Activated CD4-positive, CD25-positive, alpha-beta regulatory T cell treated with anti-CD3 and anti-CD28 coated beads, Interleukin-2, amount 50 U/mL, for 72 hours (primary cell): ENCODE measurements at places on chromosomes 5 and 9.

- no peak for DNase-seq
These were observed 16.3 kb upstream of the IGFBPL1 start for GRCh38 chr9:38440516-38440915.

DNA sequence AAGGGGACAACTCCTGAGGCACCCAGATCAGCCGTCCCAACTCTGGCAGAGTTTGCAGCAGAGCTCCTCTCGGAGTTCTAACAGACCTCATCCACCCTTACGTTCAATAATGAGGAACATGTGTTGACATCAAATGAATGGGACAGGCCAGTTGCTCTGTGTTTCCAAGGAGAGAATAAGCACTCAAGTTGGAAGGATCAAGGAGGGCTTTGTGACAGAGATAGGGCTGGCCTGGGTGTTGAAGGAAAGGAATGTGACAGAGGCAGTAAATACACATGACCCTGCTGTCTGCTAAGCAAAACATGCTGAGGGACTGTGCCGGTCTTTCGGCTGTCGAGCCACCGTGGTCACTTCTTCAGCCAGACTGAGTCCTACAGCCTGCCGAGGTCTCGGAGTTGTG is 48.2 kb downstream of the GPR107 start:
- DNase-seq: no peak

DNA sequence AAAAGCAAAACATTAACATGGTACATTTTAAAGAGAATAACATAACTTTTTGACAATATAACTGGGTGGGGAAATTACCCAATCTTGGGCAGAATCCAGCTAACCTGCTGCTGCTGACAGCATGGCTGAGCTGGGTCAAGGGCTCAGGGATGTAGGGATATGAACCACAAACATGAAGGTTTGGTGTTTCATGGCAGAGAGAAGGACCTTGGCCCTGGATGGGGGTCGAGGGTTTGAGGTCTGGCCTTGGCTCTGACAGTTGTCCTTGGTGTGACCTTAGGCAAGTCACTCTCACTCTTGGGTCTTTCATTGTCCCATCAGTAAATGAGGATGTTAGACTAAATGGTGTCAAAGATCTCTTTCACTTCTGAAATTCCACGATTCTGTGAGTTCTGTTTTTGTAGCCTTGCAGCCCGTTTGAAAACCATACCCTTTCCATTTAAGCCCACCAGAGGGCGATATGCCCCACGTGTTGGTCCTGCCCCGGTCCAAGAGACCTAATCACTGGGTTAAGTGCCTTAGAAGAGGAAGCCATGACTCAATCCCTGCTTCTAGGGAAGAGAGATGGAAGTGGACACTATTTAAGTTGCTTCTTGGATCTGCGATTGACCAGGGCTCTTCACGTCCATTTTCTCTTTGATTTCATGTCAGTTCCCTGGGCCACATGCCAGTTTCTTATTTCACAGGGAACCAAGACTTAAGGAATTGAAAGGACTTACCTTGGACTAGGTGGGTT is 56.8 kb upstream of the TEX48 start:
- peak; percentile 65 for DNase-seq

DNA sequence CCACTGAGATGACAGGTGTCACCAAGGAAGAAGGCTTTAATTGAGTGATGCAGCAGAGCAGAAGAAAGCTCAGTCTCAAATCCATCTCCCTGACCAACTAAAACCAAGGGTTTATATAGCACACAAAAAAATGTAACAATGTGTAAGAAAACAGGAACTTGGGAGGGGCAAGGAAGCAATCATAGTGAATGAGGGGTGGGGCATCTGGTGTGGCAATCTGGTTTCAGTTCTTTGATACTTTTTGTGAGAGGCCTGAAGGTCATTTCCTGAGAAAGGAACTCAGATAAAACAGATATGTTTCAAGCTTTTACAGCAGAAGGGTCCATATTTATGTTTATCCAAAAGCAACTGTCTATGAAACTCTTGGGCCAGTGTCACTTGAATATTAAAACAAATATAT is 19.7 kb downstream of the CD180 start:
- DNase-seq: no peak

GRCh38 chr9:134059661-134060395 is 8.0 kb downstream of the BRD3 start:
- DNase-seq: no peak

DNA sequence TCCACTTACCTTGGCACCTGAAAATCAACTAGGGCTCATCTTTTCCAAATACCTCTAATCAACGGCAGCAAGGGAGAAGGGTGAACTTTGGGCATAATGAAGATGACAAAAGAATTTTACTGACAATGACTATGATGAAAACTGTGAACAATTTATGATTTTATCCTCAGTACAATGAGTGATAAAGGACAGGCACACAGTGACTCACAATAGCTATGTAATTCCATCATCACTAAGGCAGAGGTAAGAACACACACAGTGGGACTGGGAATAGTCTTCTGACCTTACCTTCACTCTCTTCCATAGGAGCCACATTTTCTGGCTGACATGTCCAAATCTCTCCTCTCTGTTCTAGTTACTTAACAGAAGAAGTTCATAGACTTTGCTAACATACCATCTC is 26.1 kb upstream of the KCNV2 start:
- DNase-seq: no peak

DNA sequence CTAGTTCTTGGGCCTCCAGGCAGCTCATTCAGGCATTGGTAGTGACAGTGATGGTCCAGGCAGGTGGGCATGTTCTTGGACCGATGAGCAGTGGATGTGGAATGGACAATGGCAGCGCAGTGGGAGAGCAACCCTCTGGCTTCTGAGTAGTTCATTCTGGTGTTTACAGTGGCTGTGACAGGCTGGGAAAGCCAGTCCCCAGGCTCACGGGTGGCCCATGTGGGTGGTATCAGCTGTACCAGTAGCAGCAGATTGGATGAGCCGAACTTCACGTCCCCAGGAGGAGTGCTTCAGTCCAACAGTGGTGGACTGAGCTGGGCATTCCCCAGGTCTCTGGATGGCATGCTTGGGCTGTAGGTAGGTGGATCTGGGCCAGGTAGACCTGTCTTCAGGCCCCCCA is 515.6 kb upstream of the ACO1 start:
- DNase-seq: no peak

DNA sequence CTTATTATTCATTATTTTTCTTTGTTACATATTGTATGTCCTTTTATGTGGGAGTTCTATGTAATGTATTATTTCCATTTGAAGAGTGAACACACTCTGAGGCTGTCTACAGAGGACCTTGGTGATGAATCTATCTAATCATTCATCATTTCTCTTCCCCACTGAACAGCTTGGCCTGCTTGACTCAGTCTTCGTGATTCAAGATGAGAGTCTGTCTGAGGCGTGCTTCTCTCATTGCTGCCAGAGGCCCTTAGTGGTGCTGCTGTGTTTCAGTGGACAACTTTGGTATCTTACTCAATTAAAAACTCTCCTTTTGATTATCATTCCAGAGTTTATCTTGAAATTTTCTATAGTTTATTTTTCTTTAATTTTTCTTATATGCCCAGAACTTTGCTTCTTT is 318.1 kb upstream of the DAB2 start:
- no peak for DNase-seq

- DNase-seq: no peak
These were observed 134.5 kb downstream of the FRMD3 start for GRCh38 chr9:83403527-83404238.

- DNase-seq: no peak
These were observed 78.4 kb upstream of the IFNK start for GRCh38 chr9:27445688-27446087.

- no peak for DNase-seq
These were observed 307.5 kb downstream of the MCTP1 start for GRCh38 chr5:94977437-94977836.

- DNase-seq: no peak
These were observed 65.0 kb downstream of the C9orf152 start for GRCh38 chr9:110142868-110143481.

DNA sequence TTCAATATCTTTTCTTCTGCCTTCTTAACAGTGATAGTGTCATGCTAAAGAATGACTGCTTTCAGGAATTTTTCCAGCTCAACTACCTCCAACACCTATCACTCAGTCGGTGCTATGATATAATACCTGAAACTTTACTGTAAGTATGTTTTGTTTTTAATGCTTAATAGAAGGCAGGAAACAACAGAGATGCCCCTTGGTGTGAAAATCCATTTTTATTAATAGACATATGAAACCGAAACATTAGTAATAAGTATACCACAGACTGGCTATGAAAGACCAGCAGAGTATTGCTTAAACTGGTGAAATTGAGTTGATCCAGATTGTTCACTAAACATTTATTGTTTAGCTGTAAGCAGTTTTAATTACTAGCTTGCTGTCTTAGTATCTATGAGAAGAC is 25.2 kb downstream of the SKP2 start:
- DNase-seq: no peak

DNA sequence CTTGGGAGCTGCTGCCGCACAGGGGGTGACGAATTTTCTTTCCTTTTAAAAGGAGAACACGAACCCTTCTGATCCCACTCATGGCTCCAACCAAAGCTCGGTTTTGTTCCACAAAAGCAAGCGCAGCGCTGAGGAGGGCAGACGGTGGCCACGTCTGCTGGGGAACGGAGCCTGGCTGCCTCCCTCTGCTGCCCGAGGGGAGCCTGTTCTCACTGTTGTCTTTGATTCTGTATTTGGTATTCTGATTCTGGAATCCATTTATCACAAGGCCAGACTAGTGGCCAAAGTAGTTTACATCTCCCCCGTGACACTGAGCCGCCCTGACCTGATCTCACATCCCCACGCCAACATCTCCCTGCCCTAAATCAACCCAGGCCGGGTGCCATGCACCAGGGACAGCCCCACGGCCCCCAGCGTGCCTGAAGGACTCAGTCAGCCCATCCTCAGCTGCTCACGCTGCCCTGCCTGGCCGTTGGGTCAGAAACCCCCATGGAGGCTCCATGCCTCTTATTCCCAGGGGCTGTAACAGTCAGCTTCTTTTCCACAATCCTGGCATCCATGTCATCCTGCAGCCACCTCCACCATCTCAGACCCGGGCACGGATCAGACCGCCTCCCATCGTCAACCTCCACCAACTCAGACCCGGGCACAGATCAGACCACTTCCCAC is 6.7 kb upstream of the NSMF start:
- no peak for DNase-seq

DNA sequence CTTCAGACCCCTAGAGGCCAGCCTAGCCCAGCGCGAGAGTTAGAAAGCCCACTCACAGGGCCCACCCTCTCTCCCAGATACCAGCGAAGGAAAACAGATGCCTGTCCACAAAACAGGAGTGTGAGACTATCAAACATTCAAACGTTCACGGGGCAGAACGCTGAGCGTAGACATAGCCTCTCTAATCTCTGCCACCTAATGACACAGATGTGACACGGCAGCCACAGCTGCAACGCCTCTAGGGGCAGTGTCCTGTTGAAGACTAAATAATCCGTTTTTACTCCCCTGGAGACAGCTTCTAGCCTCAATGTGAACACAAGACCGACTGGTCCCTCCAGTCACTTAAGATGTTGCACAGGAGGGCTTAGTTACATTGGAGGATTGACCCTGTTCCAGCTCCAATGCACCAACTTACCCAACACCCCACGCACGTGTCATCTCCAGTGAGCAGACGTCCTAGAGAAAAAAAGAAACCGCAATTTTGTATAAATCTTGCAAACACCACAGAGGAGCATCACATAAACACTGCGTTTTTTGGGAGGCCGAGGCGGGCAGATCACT is 14.3 kb downstream of the DIPK1B start:
- DNase-seq: no peak

GRCh38 chr5:112083623-112084022 is 326.6 kb upstream of the NREP start:
- DNase-seq: no peak

- no peak for DNase-seq
These were observed 9.7 kb downstream of the RASA1 start for GRCh38 chr5:87277279-87277835.

DNA sequence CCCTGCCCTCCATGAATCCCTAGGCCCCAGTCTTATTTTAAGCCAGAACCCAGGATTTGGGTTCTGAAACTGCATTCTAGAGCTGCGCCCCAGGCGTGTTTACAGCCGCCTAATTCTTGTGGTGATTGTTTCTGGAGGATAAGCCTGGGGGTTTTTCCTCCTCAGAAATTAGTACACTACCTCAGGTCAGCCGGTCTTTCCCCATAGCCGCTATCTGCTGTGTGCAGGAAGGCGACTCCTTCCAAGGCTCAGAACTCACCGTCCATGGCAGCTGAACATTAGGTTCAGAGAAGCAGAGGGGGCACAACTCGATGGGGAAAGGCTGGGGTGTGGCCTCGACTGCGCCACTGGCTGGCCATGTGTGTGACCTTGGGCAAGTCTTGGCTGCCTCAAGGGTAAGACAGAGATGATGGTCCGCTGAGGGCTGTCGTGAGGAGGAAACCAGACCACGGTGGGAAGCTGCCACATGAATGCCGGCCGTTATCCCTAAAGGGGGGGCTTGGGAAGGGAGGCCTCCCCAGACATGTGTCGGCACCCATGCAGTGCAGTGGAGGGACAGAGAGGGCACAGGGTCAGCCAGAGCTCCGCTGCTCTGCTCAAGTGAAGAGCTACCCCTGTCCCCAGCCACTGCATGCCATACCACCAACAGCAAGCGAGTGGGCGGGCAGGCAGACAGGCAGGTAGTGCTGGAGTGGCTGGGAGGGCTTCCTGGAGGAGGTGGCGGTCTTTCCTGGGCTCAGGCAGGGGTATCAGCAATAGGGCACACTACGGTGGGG is 28.9 kb downstream of the SHB start:
- DNase-seq: no peak

DNA sequence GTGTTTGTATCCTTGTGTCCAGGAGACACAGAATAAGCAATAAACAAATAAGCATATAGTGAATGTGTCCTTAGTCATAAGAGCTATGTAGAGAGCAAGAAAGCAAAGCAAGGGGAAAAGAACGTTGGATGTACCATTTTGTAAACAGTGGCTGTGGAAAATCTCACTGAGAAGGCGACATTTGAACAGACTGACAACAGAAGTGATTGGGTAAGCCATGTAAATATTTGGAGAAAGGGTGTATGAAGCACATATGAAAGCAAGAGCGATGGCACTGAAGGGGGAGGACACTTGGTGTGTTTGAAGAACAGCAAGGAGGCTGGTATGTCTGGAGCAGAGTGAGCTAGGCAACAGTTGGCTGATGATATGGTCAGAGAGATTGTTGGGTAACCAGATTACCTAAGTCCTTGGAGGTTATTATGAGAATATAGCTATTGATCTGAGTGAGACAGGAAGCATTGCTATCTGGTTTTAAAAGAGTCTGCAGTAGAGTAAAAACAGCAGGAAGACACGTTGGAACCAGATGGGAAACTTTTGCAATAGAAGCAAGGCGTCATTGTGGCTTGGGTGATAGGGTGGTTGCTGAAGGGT is 115.5 kb upstream of the IL7R start:
- no peak for DNase-seq

GRCh38 chr9:89390068-89390555 is 71.8 kb downstream of the SECISBP2 start:
- no peak for DNase-seq

DNA sequence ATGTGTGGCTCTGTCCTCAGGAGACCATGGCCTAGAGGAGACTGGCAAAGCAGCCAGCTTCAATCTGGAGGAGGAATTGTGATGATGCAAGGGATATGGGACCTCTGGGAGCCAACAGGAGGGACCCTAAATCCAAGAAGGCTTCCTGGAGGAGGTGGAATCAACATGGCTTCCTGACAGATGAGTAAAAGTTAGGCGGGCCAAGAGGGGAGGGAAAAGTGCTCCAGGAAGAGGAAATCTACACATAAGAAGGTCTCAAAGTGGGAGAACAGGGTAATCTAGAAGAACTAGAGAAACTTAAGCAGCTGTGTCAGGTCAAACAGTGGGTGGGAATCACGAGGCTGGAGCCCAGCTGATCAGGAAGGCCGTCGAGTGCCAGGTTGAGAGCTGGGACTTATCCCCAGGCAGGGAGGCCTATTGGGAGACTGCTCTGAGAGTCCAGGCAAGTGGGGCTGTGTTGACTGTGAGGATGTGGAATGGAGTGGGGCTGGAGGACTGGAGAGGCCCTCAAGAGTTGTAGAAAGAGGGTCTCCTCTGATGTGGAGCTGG is 119.1 kb downstream of the C9orf50 start:
- DNase-seq: no peak
